Activated B cell treated with CpG ODN at 0.5 μM for 24 hours (primary cell): ENCODE measurements at places on chromosomes 12 and 14. TPM values are rescaled to one million over a fixed set of nuclear protein-coding genes. Genes with fewer than 3 reads are reported as not detected.

CALM1 gene
- 307 and 314 TPM in 2 replicates for total RNA-seq

SAV1 gene
- 31.0 and 33.3 TPM in 2 replicates for total RNA-seq

CEP128 gene
- 21.1 and 25.0 TPM in 2 replicates for total RNA-seq

PRH1 gene
- total RNA-seq = 27.6 and 35.2 TPM in 2 replicates

TMEM132C gene
- total RNA-seq = not detected in 2 replicates
